Stomach (tissue), 19 donors: ENCODE measurements at places on chromosomes 7 and 10. TPM values are rescaled to one million over a fixed set of nuclear protein-coding genes. Genes with fewer than 3 reads are reported as not detected.

PDE1C gene
- 19.3 TPM for total RNA-seq

GRCh38 chr7:22386206-22386858 is 29.4 kb upstream of the RAPGEF5 start:
- no peak overlapping the region for H3K4me3 ChIP-seq
- no peaks in the 10 kb centered on the region for H3K36me3 ChIP-seq
- no peak overlapping the region for H3K27ac ChIP-seq
- DNase-seq, result no peak
- no peaks in the 10 kb centered on the region for H3K4me1 ChIP-seq
- no peaks in the 10 kb centered on the region for H3K27me3 ChIP-seq

DNA sequence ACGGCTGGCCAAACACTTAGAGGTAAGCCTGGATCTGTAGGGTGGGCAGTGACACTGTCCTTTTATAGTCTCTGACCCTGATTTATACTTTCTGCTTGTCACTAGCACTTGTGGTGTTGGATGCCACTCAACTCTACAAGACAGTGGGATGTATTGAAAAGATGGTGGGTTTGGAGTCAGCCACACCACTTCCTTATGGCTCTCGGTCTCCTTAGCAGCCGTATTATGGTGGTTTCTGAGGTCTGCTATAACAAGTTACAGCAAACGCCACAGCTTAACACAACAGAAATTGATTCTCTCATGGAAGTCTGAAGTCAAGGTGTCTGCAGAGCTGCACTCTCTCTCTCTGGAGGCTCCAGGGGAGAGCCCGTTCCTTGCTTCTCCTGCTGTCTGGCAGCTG is 14.7 kb downstream of the ITIH2 start:
- no peaks in the 10 kb centered on the region for H3K36me3 ChIP-seq
- DNase-seq, result no peak
- peaks cover 5% of the 10 kb centered on the region for H3K27me3 ChIP-seq
- H3K4me1 ChIP-seq, result no peaks in the 10 kb centered on the region

GRCh38 chr7:5595545-5596045 is 172.0 kb upstream of the TNRC18 start:
- peaks cover 57% of the 10 kb centered on the region for H3K4me1 ChIP-seq
- peaks cover 45% of the 10 kb centered on the region for H3K27me3 ChIP-seq
- DNase-seq, result no peak
- H3K4me3 ChIP-seq, result peak overlapping the region; percentile 58

GSTO2 gene
- total RNA-seq, result under 0.01 TPM

HELLS gene
- total RNA-seq, result 74.2 TPM

DNA sequence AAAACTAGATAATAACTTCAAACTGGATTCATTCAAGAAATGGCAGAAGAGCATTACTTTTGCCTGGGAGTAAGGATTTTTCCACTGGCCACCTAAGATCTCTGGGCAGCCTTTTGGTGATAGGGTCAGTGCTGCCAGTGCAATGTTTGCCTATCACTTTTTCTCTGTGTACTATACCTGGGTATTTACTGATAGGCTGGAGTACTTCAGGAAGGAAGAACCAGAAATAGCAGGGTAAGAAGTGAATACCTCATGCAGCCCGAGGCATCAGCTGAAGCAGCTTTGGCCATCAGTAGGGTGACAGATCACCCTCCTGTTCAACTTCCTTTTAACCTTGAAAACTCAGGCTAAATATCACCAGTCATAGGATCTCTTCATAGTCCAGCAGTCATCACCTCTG is 5.5 kb upstream of the PAPSS2 start:
- H3K4me3 ChIP-seq, result no peak overlapping the region
- no peaks in the 10 kb centered on the region for H3K27me3 ChIP-seq
- H3K4me1 ChIP-seq, result no peaks in the 10 kb centered on the region
- H3K36me3 ChIP-seq, result no peaks in the 10 kb centered on the region
- peak; percentile 46 for DNase-seq

DNA sequence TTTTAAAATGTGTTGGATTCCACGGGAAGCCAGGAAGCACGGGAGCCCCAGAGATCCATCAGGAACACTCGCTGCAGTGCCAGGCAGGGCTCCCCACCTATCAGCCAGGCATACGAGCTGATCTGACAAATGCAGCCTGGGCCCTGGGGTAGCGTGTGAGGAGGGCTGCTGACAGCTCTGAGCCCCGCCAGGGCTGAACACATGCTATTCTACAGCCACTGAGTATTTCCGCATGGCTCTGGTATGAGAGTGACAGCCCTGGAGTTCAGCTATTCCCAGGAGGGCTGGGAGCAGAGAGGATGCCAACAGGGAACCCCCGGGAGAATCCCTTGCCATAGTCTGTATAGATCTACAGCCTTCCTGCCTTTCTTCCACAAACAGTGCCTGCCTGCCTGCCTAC is 237.3 kb upstream of the ZMIZ1 start:
- no peak overlapping the region for H3K27ac ChIP-seq
- H3K4me1 ChIP-seq, result no peaks in the 10 kb centered on the region
- no peak overlapping the region for H3K4me3 ChIP-seq
- peaks cover 13% of the 10 kb centered on the region for H3K27me3 ChIP-seq
- peak; percentile 28 for DNase-seq

DNA sequence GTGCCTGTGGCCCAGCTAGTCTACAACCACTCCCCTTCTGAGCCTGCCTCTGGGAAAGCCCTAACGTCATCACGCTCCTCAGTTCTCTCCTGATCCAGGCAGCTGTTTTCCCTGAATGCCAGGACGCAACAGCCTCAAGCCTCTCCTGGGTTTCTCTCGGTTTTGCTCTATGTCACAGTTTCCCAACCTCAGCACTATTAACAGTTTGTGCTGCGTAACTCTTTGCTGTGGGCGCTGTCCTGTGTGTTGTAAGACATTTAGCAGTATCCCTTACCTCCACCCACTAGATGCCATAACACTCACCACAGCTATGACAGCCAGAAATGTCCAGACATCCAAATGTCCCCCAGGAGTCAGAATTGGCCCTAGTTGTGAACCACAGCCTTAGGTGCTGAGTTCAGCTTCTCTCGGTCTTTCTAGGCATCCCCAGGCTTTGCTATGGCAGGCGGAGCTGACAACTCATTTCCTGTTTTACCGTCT is 226.3 kb upstream of the NPVF start:
- H3K4me3 ChIP-seq, result no peak overlapping the region
- peaks cover 12% of the 10 kb centered on the region for H3K4me1 ChIP-seq
- H3K36me3 ChIP-seq, result no peaks in the 10 kb centered on the region
- DNase-seq, result peak; percentile 53
- no peaks in the 10 kb centered on the region for H3K27me3 ChIP-seq
- peak overlapping the region; percentile 55 for H3K27ac ChIP-seq

CFAP43 gene
- total RNA-seq, result 2.0 TPM

DNA sequence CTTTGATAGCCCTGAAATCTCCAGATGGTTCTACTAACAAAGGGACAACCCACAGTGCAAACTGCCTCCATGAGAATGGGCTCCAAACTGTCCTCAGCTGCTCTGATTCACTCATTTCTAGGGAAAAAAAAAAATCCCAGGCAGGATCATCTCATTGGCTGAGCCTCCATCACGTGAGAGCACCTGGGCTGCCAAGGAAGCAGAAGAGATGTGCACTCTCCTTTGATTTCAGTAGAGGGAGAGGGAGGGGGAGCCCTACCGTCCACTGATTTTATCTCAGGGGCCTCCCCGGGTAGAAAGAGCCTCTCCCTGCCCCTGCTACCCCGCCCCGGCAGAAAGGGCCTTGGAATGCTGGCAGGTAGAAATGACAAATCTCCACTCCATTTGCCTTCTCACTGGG is 725.4 kb downstream of the PHTF2 start:
- no peaks in the 10 kb centered on the region for H3K27me3 ChIP-seq
- H3K4me3 ChIP-seq, result no peak overlapping the region
- H3K4me1 ChIP-seq, result no peaks in the 10 kb centered on the region
- no peak for DNase-seq
- no peaks in the 10 kb centered on the region for H3K36me3 ChIP-seq

SEMA3D gene
- total RNA-seq, result 20.9 TPM

DNA sequence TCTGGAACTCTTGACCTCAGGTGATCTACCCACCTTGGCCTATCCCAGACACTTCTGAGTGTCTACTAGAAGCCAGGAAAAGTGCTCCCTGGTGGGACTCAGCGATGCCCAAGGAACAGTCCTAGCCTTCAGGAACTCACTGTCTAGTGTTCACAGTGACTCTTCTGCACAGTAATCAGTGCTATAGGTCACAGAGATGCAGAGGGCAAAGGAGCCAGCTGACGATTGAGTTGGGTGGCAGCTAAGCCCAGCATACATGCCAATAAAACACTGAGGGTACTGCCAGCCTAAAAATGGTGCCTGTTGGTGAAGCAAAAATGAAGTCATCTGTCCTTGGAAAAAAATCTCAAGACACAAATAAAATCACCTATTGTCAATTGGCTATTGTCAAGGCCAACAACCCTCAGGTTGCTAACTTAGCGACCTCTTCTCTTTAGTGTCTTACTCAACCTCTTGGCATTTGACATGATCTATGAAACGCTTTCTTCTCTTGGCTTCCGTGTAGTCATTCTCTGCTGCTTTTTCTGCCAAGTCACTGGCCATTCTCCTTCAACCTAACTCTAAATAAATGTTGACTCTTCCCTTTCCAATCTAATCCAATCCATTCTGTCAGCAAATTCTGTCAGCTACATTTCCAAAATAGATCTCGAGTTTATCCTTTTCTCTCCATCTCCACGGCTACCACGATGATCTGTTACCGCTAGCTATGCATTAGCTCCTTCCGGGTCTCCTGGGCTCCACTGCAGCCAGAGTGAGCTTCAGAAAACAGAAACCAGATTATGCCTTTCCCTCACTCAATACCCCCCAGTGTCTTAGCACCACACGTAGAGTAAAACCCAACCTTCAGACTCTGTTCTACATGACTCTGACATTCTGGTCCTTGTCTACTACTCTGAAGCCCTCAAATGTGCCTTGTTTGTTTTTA is 99.2 kb downstream of the ATXN7L1 start:
- no peaks in the 10 kb centered on the region for H3K4me1 ChIP-seq
- H3K36me3 ChIP-seq, result no peaks in the 10 kb centered on the region
- H3K4me3 ChIP-seq, result no peak overlapping the region
- H3K27ac ChIP-seq, result no peak overlapping the region

DNA sequence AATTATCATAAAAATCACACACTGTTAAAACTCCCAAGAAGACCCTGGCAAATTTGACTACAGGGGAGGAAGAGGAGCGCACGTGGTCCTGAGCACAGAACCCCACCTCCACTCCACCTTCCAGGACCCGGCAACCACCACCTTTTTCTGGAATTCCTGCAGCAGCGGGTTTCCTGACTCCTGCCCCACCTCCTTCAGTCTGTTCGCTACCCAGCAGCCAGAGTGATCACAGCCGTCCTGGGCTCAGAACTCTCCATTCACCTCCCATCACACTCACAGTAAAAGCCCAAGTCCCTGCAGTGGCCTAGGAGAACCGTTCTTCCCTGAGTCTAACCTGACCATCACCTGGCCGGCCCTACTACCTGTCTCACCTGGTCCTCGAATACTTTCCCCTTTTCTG is 107.4 kb upstream of the FAM204A start:
- H3K27ac ChIP-seq, result no peak overlapping the region
- H3K27me3 ChIP-seq, result no peaks in the 10 kb centered on the region
